ENCODE measurements at places on chromosomes 11 and 22.

GRCh38 chr11:108713076-108713790 is 48.4 kb downstream of the DDX10 start:
- H3K27me3 ChIP-seq: no peaks in the 10 kb centered on the region
- H3K27ac ChIP-seq: no peak overlapping the region
- no peaks in the 10 kb centered on the region for H3K4me1 ChIP-seq
- no peak overlapping the region for H3K4me3 ChIP-seq

DNA sequence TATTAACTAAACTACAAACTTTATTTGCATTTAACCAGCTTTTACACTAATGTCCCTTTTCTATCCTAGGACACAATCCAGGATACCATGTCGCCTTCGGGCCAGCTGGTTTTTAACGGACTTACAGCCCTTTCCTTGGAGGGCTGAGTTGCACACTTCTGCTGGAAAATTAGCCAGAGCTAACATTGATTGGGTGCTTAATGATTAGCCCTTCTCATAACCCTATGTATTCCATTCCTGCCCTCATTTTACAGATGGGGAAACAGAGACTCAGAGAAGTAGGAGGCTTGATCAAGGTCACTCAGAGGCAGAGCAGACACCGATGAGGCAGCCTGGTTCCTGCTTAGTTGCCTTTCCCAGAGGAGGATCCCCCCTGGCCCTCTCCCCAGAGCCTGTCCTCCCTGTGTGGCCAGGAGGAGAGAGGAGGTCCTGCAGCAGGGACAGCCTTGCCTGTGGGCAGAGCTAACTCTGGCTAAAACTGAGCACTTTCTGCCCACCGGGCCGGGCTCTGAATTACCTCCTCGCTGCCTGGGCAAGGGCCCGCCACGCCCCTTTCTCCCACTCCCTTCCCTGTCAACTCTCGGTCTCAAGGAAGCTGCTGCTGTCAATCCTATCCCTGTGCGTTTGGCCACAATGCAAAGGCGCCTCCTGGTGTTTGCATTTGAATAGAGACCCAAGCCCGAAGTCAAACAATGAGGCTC is 59.6 kb upstream of the PAX6 start:
- H3K27me3 ChIP-seq: no peaks in the 10 kb centered on the region
- H3K36me3 ChIP-seq: no peaks in the 10 kb centered on the region

DNA sequence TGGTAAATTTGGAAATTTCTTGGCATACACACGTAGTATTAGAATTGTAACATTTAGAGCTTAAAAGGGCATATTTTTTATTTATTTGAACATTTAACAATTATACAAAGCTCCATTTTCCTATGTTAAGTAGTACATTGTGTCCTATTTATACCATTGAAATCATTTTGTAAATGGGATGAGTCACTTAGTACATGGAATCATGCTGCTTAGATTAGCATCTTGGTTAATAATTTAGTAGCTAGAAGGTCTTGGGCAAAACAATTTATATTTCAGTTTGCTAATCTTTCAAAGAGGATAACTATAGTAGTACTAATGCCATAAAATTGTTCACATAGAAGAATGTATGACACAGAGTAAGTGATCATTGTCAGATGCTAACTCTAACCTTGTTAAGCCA is 450.1 kb upstream of the LUZP2 start:
- H3K4me3 ChIP-seq: no peak overlapping the region
- DNase-seq: no peak
- no peaks in the 10 kb centered on the region for H3K4me1 ChIP-seq
- no peaks in the 10 kb centered on the region for H3K36me3 ChIP-seq
- H3K27me3 ChIP-seq: no peaks in the 10 kb centered on the region

- no peak for DNase-seq
- H3K27me3 ChIP-seq: peaks cover 3% of the 10 kb centered on the region
- no peak overlapping the region for H3K27ac ChIP-seq
- H3K4me1 ChIP-seq: no peaks in the 10 kb centered on the region
- no peaks in the 10 kb centered on the region for H3K36me3 ChIP-seq
Observed at GRCh38 chr11:122749005-122749687, 89.2 kb upstream of the CRTAM start.

DNA sequence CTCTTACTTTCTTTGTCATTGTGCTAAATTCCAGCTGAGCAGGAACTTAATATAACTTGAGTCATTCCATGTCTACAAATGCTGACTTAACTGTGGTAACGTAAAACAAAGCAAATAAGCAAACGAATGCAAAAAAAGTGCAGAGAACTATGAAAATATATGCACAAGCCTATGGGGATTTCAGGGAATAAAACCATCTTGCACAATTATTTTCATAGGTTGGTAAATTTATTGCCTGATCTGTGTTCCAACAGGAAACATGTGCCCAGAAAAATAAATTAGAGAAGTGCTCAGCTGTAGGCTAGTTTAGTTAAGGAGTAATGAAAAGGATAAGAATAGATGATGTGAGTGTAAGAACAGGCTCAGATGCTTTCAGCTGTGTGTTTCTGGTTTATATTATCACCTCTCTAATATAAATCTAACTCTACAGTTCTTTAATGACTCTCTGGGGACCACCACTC is 1169.3 kb downstream of the LRRC4C start:
- peaks cover 13% of the 10 kb centered on the region for H3K4me1 ChIP-seq
- H3K4me3 ChIP-seq: no peak overlapping the region
- no peaks in the 10 kb centered on the region for H3K36me3 ChIP-seq
- H3K27ac ChIP-seq: no peak overlapping the region
- H3K27me3 ChIP-seq: no peaks in the 10 kb centered on the region
- no peak for DNase-seq
